Stimulated activated CD8-positive, alpha-beta memory T cell treated with anti-CD3 and anti-CD28 coated beads, Interleukin-4, amount 100 ng/mL, for 1 hour (primary cell): ENCODE measurements at places on chromosomes 1 and 21.
A peak's percentile ranks its signal among the peaks of the same experiment; 100 is the strongest.

DNA sequence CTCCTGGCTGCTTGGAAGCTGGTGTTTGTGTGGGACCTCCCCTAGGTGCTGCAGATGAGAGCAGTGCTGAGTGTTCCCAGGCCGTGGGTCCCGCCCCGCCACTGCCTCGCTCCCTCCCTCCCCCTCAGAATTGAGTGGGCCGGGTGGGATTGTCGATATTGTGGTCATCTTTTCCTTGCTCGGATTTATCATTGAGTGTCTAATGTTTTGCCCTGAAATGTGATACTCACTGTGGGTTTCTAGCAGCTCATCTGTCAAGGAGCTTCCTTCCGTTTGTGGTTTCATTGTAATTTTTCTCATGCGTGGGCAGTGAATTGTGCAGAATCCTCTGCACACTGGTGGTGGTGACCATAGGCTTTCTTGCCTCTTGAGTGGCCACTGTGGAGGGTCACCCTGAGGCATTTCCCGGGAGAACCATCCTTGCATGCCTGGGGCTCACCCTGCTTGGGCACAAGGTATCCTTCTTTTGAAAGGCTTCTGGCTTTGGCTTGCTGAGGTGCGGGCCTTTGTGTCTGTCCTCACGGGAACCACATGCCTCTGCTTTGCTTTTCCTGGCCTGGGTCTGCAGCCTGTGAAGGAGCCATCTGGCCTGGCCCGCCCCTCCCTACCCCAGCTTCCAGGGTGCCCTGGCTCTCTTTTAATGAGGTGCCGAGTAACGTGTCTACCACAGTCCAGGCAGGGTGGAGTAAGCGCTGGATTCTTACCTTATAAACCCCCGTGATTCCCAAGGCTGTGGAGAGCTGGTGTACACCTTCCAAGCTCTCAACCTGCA is 25.6 kb downstream of the SLX9 start:
- DNase-seq: no peak

DNA sequence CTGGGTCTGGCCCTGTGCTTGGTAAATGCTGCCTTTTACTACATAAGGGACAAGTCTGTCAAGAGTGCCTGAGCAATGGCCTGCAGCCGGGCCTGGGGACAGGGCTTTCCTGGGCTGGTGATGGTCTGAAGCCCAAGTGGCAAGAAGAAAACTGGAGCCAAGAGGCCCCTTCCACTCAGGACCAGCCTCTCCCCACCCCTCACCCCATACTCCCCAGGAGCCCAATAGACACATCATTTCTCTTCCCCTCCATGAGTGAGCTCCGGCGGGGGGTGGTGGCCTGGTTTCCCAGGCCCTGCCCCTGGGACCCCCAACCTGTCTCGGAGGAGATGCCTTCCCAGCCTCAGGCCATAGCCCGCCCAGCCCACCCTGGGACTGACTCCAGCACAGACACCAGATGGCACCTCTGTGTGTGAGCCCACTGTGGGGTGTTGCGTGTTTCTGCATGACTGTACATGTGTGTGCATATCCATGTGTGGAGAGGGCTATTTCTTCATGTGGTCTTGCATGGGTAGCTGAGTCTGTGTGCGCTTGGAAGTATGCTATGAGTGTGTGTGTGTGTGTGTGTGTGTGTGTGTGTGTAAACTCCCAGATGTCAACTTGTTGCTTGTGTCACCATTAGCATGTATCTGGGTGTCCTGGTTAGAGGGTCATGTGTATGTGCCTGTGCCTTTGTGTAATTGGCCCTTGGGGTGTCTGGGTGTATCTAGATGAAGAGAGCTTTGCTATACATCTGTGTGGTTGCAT is 14.3 kb upstream of the LRP8 start:
- no peak for DNase-seq

- DNase-seq: peak; percentile 9
These were observed 1.5 kb upstream of the COX20 start for GRCh38 chr1:244833734-244834542.

DNA sequence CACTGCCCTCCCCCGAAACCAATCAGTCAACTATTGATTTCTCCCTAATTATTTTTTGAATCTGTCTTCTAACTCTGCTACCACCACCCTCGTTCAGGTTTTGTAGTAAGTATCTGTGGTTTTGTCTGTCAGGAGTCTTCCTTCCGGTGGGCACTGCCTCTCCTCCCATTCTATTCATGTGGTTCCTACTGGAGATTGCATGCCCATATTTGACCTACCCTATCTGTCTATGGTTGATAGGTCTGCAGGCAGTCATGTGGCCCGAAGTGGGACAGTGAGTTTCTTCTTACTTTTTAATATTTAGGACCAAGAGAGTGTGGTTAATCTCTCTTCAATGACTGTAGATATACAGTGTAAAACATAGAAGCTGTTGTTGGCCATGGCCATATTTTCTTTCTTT is 17.8 kb upstream of the MAST2 start:
- DNase-seq: no peak

DNA sequence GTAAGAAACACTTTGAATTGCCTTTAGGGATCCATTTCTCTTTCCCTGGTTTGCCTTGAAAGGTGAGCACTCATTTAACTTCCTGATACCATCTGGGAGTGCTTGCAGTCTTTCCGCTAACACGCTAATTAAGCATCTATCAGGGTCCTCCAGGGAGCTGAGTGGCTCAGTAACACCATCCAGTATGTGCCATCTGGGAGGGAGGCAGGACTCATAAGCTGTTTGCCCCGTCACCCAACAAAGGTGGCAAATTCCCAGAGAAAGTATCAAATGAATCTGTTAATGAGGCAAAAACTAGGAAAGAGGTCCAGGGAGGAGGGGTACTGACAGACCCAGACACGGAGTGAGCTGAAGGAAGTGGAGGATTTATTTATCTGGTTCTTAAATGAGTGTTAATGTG is 430.9 kb downstream of the HLX start:
- no peak for DNase-seq

DNA sequence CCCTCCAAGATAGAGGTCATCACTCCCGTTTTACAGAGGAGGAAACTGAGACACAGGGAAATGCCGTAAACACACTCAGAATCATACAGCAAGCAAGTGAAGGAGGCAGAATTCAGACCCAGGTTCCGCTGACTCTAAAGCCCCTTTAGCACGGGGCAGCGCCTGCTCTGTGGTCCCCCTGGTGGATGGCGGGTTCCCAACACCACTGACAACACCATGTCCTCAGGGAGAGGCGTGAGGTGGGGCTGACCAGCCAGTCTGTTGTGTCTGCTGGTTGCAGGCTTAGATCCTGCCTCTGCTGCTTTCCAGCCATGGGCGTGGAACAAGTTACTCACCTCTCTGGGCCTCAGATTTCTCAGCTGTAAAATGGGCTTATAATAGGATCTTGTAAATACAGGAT is 617.3 kb downstream of the MATN1 start:
- no peak for DNase-seq

- no peak for DNase-seq
These were observed 31.6 kb downstream of the OSBPL9 start for GRCh38 chr1:51648180-51649109.
